Umbilical cord (tissue), 2 donors: ENCODE measurements at places on chromosomes 7 and 10. TPM values are rescaled to one million over a fixed set of nuclear protein-coding genes. Genes with fewer than 3 reads are reported as not detected.

- no peak for DNase-seq
These were observed 27.1 kb downstream of the SLF2 start for GRCh38 chr10:100939763-100940344.

GRCh38 chr7:115924411-115924810 is 106.2 kb downstream of the TFEC start:
- DNase-seq, result no peak

- no peak for DNase-seq
These were observed 3.9 kb upstream of the TFPI2 start for GRCh38 chr7:93894426-93894825.

DNA sequence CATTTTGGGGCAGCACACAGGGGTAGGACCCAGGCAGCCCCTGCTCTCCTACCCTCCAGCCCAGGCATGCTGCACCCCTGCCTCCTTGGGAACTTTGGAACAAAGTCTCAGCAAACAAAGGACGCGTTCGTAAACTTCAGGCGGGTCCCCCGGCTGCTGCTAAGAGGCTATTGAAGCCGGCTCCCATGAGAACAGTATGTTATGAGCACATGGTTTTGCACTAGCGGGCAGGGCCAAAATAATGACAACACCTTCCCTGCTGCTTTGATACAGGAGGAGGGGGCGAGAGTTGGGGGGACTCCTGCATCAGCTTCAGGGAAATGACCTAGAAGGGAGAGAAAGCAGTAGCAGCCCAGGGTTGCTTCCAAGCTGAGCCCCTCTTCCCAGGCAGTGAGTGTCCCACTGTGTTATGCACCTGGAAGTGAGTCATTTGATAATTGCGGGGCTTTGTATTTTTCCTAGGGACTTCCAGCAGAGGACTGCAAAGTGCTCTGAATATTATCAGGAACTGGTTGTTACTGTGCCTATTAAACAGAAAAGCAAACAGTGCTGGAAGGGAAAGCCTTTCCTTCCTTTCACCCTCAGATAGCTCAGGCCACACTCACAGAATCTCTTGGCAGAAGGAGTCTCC is 6.9 kb downstream of the ITPRIP start:
- peak; percentile 71 for DNase-seq

GRCh38 chr10:65571011-65571570 is 1354.7 kb upstream of the LRRTM3 start:
- DNase-seq, result peak; percentile 41

- no peak for DNase-seq
These were observed 1.6 kb downstream of the CAMK1D start for GRCh38 chr10:12350925-12351324.

DNA sequence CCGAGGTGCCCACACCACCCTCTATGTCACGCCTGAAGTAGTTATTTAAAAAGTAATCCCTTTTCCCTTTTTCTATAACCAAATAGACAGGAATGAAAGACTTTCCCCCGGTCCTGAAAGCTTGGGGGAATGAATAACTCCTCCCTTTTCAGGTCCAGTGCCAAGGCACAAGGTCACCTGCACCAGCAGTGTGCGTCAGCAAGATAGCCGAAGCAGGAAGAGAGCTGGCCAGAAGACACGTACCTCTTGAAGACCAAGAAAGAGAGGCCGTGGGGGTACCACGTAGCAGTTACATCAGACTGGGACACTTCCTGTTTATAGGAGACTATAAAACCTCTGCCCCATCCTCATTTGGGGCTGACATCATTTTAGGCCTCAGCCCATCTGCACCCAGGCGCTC is 10.7 kb upstream of the AKR1B1 start:
- DNase-seq, result no peak

DNA sequence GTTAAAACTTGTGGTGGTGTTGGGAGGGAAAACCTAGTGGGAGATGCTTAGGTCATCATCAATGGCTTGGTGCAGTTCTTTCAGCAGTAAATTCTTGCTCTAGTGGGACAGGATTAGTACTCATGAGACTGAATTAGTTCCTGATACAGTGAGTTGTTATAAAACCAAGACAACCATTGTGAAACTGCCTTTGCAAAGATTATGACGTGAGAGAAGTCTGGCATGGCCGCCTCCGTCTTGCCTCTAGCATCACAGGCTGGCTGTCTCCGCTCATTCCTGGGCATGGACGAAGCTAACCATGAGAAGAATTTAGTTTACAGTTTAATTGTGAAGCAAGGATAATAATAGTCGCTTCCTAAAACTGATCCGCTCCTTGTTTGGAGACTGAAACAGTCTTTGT is 186.4 kb downstream of the KIF20B start:
- no peak for DNase-seq

- no peak for DNase-seq
These were observed 418.9 kb downstream of the XPNPEP1 start for GRCh38 chr10:109504401-109504800.

Gene PRSS37
- 0.72 TPM for total RNA-seq

Gene DLG5
- total RNA-seq, result 21.4 TPM

Gene NPTX2
- total RNA-seq, result 14.7 TPM
